NCI-H460 (cell line): ENCODE measurements at places on chromosomes 7 and 10.
A peak's percentile ranks its signal among the peaks of the same experiment; 100 is the strongest.

- no peak for DNase-seq
Observed at GRCh38 chr7:22942191-22942590, 71.7 kb downstream of the HYCC1 start.

GRCh38 chr7:36171503-36171902, 18.4 kb downstream of the EEPD1 start:
- no peak for DNase-seq

- DNase-seq, result no peak
Observed at GRCh38 chr10:64159910-64160872, 639.0 kb downstream of the REEP3 start.

DNA sequence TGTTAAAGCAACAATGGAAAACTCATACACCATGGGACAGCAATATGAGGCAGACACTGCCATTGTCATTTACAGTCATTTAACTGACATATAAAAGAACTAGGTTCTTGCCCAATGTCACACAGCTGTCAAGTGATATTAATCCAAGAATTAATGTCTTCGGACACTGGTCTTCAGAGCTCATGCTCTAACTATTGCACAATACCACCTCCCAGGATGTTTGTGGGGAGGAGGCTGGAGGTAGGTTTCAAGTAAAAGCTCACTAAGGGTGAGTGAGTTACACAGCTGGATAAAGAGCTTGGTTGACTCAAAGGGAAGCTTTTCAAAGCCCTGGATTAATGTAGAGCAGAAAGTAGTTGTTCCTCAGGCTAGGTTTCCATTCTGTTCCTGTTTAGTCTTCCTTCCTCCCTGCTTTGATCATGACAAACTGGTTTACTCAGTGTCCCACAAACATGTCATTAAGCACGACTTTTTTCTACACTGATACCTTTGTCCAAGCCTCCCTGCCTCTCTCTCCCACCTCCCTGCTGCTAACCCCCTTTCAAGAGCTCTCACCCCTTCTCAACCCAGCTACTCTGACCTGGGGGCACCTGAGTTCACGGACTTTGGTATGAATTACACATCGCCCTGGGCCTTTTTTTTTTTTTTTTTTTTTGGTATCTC, 987 bp upstream of the EXOC6 start:
- no peak for DNase-seq

DNA sequence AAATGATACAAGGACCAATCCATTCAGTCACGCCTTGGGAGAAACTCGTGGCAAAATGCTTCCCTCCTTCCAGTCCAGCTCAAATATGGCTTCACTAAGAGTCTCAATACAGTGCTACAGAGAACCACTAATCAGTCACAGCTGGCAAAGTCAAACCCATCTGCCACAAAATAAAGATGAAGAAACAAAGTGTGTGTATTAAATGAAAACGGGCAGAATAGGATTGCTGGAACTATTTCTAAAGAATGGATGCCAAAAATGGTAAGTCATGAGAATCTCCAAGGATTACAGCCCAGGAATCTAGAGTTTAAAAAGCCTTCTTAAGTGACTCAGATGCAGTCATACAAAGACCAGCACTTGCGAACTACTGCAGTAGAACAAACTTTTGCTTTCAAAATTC, 61.9 kb downstream of the CACUL1 start:
- DNase-seq, result no peak

DNA sequence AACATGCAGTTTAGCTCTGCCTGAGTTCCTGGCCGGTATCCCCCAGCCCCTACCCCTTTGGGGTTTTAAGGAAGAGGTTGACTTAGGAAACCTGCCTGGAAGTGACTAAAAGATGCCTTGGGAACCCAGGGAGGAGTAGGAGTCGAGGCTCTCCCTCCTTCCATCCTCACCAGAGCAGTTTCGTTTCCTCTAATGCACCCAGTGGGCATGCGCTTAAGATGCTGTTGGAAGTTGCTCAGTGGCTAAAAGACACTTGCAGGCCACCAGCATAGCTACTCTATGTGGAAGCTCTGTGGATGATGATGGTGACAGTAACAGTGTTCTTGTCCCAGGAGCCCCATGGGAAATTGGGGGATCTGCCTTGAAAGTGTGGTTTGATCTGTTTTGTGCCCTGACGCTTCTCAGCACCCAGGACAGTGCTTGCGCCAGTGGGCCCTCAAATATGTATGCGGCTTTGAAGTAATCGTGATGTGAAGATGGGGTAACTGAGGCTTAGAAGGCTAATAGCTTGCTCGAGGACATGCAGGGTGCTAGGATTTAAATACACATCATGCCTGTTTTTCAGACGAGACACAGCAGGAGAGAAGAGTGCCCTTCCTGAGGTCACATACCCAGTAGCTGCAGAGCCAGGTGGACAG, 32.0 kb downstream of the TBATA start:
- no peak for DNase-seq

- no peak for DNase-seq
Observed at GRCh38 chr7:133268355-133268754, 15.5 kb downstream of the EXOC4 start.

GRCh38 chr10:121414366-121415062, 183.7 kb downstream of the FGFR2 start:
- no peak for DNase-seq

GRCh38 chr7:41328131-41328530, 374.8 kb downstream of the INHBA start:
- DNase-seq, result no peak

- no peak for DNase-seq
Observed at GRCh38 chr7:38502848-38503247, 128.3 kb downstream of the AMPH start.

GRCh38 chr7:95467912-95468607, 17.7 kb upstream of the ASB4 start:
- DNase-seq, result no peak

- DNase-seq, result no peak
Observed at GRCh38 chr7:118452128-118452527, 227.6 kb downstream of the ANKRD7 start.

DNA sequence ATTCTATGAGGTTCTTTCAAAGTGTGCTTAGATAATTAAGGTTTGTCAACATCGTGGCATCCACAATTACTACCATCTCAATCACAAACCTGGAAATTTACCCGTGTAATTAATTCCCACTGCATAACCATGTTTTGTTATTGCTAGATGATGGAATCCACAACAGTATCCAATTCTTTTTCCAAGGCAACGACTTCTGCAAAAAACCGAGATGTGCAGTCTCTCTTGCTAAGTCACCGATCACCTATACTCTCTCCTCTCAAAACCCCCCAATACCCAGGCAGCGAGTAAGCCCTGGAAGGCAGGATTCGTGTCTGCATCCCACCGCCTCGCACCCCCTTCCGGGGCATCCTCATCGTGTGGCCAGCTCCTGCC, 678 bp upstream of the EIF4H start:
- DNase-seq, result no peak

GRCh38 chr10:618229-618989, 71.1 kb downstream of the DIP2C start:
- DNase-seq, result no peak

DNA sequence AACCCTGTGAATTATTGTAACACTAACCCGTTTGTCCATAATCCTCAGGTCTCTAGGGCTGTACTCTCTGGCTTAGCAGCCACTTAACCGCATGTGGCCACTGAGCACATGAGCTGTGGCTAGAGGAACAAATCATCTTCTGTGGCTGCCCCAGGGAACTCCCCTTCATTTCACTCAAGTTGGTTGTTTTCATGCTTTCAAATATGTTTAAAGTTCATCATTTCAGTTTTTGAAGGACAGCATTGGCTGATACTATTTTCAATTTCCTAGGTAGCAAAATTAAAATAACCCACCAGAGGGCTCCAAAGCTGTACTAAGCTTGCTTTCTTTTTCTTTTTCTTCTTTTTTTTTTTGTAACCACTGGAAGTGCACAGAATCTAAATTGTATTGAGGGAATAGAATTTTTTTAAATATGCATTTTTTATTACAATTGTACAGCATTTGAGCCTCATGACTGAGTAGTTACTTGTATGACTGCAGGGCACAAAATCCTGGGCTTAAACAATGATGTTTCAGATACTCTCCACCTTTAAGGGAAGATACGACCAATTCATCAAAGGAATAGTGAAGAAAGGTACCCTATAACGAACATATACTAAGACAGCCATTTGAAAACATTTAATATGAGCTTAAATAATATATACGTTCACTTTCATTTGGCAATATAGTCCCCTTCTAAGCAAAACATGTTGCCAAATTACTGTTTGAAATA, 38.6 kb downstream of the MRC1 start:
- no peak for DNase-seq

- no peak for DNase-seq
Observed at GRCh38 chr10:44463511-44464121, 78.7 kb upstream of the CXCL12 start.

- DNase-seq, result peak; percentile 71
Observed at GRCh38 chr10:14653271-14654161, 121.2 kb downstream of the FAM107B start.

DNA sequence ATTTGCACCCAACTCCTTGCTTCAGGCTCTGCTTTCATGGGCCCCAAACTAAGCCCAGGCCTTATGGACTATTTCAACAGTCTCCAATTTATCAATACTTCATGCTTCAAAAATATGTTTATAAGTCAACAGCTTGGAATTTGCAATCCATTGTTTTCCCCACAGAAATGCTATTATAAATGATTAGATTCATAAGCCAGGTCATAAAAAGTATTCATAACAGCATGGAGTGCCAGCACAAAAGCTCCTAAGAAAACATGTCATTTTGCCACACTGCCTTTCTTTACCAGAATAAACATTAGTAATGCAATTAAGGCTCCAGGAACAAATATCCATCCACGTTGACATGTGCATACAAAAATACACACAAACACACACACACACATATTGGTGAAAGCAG, 30.1 kb downstream of the OSBPL3 start:
- DNase-seq, result no peak

- DNase-seq, result no peak
Observed at GRCh38 chr7:102859799-102860125, 53.0 kb upstream of the LRRC17 start.

GRCh38 chr7:51950813-51951212, 634.2 kb upstream of the COBL start:
- DNase-seq, result no peak

- DNase-seq, result no peak
Observed at GRCh38 chr7:155660758-155661093, 16.3 kb downstream of the RBM33 start.

GRCh38 chr7:47941136-47941844, 7.0 kb downstream of the PKD1L1 start:
- no peak for DNase-seq

DNA sequence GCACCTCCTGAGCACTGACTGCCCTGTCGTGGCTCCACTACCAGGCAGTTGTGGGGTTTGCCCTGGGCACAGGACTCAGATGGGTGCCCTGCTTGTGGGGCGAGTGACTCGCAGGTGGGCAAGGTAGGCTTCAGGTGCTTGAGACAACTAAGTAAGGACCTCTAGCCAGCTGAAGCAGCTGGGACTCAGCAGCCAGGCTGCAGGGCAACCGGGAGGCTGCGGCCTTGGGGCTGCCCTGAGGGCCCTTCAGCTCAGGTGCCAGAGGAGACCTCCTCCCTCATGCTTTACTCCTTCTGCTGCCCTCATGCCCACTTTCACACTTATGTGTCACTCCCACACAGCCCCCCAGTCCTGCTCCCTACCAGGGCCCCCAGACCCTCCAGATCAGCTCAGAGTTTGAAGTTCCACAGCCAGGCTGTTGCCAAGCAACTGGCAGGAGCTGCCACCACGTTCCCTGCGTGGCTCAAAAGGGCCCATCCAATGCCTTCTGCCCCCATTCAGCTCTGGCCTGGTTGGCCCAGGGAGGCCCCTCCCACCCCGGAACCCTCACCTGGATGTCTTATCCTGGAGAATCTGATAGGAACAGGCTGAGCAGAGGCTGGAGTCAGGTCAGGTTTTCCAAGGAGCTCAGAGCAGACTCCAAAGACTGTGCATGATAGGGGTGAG, 10.0 kb downstream of the TLX1 start:
- DNase-seq, result no peak

DNA sequence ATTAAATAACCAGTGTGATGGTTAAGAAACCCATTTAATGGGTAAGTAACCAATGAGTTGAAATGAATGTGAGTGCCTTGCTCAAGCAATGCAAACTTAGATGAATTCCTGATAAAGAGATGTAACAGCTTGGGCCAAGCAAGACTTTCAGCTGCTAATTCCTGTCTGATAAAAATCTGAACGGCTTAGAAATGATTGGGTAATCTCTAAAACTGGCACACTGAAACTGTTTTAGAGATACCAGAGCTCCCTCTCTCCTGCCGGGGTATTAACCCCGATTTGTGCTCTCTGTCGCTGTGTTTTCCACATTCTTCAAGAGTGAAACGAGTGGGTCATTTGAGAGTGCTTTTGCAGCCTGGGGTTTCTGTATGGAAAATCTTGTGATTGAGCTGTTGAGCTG, 534.9 kb upstream of the GALNT17 start:
- DNase-seq, result no peak

- DNase-seq, result no peak
Observed at GRCh38 chr10:22481687-22482539, 136.6 kb downstream of the SPAG6 start.

- DNase-seq, result no peak
Observed at GRCh38 chr7:91299952-91300775, 35.9 kb downstream of the FZD1 start.

GRCh38 chr7:64877714-64878610, 25.1 kb upstream of the ZNF273 start:
- no peak for DNase-seq

GRCh38 chr10:110546499-110547110, 20.9 kb upstream of the SMC3 start:
- no peak for DNase-seq

- DNase-seq, result no peak
Observed at GRCh38 chr7:142110098-142110497, 1.4 kb upstream of the MGAM2 start.

DNA sequence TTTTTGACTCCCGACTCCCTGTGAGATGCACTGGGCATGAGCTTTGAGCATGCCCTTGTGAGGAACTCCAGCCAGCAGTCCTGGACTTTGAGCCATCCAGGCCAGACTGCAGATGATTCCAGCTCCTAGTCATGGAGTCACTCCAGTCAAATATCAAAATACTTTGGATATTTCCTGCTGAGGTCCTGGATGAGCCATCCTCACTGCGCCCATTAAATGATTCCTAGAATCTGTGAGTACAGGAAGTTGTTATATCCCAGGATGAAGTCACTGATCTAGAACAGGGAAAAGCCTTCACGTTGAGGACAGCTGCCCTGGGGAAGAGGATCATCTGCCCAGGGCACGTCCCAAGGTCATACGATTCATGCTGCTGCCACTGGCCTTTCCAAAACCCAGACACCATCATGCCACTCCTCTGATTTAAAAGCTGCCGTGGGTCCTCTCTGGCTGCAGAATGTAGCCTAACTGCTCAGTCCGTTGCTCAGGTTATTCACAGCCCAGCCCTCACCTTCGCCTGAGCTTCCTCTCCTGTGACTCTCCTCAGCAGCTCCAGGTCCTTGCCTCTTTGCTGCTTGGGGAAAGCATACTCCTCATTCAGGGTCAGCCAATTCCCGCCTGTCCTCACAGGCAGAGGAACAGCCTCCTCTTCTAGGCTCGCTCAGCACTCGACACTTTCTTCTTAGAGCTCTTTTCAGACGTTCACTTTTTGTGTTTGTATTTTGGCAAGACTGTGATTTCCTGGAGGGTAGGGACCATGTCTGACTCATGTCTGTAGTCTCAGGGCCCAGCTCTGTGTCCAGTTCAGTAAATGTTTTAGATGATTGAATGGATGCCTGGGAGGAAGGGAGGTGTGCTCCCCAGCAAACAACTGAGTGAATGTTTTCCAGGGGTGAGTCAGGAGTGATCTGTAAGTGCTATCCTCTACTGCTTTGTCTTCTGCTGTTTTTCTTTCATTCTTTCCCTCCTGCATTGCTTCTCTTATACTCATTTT, 157.8 kb downstream of the SNX10 start:
- no peak for DNase-seq

GRCh38 chr7:90271753-90272152, 26.8 kb downstream of the CFAP69 start:
- DNase-seq, result no peak

- DNase-seq, result no peak
Observed at GRCh38 chr10:16408379-16408778, 28.4 kb upstream of the PTER start.
